ENCODE measurements at places on chromosomes 12 and 14.

DNA sequence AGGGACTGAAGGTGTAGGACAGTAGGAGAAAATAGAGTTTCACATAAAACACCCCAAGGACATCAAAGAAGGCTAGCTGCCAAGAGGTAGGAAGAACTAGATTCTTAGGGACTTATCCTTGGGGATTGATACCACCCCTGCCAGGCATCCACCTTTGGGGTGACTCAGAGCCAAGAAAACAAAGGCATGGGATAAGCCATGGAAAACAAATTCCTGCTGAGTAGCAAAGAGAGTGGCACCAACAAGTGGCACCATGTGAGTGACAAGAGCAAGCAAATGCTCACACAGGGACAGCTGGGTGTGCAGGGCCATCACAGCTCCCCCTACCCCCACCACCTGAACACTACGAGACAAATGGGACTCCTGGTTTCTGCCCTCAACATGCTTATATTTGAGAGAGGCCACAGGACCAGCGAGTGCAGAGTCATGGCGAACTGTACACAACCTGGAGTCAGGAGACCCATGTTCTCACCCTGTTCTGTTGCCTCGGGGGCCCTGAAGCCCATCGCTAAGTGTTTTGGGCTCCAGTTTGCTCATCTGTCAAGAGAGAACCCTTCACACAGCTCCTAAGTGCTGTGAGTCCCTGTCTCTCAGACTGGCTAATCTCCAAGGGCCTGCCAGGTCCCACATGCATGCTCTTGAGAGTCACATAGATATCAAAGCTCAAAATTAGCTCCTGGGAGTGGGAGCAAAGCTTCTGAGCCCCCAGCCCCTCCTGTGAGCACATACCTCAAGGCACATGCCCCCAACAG, 91.9 kb downstream of the DPF3 start:
- DNase-seq, result no peak

DNA sequence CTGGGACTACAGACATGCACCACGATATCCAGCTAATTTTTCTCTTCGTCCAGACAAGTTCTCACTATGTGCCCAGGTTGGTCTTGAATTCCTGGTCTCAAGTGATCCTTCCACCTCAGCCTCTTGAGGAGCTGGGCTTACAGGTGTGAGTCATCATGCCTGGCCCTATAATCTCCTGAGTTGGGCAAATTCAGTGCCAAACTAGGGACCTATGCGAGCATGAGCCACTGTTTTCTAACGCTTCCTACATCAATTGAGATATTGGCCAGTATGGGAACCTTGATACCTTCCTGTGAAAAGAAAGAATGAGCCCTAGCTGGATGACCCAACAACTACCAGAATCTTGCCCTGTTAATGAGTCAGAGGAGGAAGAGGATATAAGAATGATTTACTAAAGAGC, 585.2 kb downstream of the C12orf50 start:
- DNase-seq, result no peak

GRCh38 chr12:96766232-96766631, 140.8 kb upstream of the NEDD1 start:
- no peak for DNase-seq

GRCh38 chr12:122128481-122128880, 45.5 kb downstream of the IL31 start:
- no peak for DNase-seq

DNA sequence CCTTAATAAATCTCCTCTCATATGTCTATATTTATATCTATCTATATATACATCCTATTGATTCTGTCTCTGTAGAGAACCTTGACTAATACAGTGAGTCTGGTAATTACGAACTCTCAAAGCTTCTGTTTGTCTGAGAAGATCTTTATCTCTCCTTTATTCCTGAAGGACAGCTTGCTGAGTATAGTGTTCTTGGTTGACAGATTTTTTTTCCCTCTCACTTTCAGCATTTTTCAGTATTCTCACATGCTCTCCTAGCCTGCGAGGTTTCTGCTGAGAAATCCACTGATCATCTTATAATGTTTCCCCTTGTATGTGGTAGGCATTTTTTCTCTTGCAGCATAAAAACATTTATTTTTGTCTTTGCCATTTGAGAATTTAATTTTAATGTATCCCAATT, 67.1 kb downstream of the GPHN start:
- no peak for DNase-seq

DNA sequence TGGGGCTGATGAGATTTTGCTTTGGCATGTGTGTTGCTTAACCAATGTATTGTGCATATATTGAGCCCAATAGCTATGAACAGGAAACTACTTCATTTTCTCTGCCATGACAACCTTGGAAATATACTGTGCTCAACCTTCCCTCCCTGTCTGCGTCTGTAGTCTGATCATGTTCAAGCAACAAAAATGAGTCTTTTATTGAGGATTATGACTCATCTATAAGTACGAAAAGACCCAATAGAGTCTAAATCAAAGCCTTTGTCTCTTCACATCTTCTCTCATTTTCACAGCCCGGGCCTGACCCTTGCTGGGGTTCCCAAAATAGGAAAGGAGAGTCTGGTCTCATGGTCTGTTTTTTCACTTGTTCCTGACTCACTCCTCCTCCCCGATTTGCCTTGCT, 158.2 kb downstream of the CAND1 start:
- no peak for DNase-seq

GRCh38 chr14:95961481-95961880, 77.7 kb upstream of the C14orf132 start:
- no peak for DNase-seq
